CD4-positive, alpha-beta T cell treated with Interleukin-12 subunit alpha and Interleukin-12 subunit beta, for 1 hour (primary cell): ENCODE measurements at places on chromosomes 4 and X.

- DNase-seq = no peak
These were observed 39.9 kb downstream of the ATG4A start for GRCh38 chrX:108131471-108131870.

- no peak for DNase-seq
These were observed 97.0 kb downstream of the MID1IP1 start for GRCh38 chrX:38898261-38898660.

GRCh38 chrX:154021131-154021611 is 1.5 kb upstream of the IRAK1 start:
- DNase-seq = no peak

DNA sequence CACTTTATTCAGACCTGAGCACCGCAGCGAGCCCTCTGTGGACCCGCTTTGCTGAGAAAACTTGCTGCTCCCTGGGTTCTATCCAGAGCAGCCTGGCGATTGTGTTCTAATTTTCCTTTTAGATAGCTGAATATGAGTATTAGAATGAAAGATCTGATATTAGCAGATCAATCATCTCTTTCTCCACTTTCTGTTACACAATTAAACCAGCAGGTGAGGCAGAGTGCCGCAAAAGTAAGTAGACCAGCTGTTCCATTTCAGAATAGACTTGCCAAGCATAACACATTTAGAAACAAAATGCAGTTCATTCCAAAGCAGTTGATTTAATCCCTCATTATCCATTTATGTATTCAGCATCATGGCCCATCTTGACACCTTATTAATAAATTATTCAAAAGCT is 58.6 kb downstream of the PALLD start:
- DNase-seq = no peak

- DNase-seq = no peak
These were observed 60.2 kb downstream of the KCNIP4 start for GRCh38 chr4:21888195-21888976.

DNA sequence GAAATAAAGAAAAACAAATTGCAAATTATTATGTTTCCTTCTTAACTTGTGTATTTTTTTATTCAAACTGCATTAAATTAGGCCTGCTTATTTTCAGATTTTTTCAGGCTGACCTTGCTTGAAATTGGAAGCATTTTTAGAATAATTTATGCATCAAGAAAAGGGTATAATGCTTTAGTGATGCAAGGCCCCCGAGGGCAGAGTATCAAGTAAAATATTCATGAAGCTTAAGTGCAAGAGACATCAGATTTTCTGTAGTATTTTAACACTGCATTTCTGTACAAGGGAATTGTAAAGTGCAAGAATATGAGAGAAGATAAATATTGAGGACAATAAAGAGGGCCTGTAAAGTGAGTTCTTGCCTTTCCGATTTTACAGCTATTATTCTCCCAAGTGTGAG is 485.8 kb upstream of the ATOH1 start:
- no peak for DNase-seq
